ENCODE measurements at places on chromosomes 1 and 21. TPM values are rescaled to one million over a fixed set of nuclear protein-coding genes. Genes with fewer than 3 reads are reported as not detected.

Gene LRRC38
- total RNA-seq: not detected

Gene TDRD5
- not detected for total RNA-seq

Gene CASQ2
- 0.11 TPM for total RNA-seq

Gene C4BPB
- total RNA-seq: 0.25 TPM

Gene LCE1F
- total RNA-seq: not detected

Gene RIIAD1
- not detected for total RNA-seq

Measured in astrocyte (in vitro differentiated cells and primary cell).